ENCODE measurements at places on chromosomes 7 and 10. TPM values are rescaled to one million over a fixed set of nuclear protein-coding genes. Genes with fewer than 3 reads are reported as not detected.

- no peak for ATAC-seq
Measured at GRCh38 chr7:77531038-77531437, 6.1 kb upstream of the PTPN12 start.

The CRYGN gene
- 0.18 TPM for total RNA-seq

The LYZL2 gene
- not detected for total RNA-seq

DNA sequence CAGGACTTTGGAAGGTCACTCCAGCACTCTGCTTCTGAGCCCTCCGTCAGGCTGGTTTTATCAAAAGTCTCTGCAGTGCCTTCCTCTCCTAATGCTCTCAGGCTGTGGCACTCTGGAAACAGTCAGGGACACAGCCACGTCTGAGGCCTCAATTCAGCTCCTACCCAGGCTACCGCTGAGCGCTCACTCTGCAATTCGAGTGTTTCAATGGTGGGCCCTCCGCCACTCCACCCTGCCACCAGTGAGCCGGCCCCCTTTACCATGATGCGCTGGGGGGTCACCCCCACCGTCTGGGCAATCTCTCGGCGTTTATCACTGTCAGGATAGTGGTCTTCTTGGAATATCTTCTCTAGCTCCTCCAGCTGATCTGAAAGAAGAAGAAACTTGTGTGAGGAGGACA, 3.5 kb downstream of the NOBOX start:
- no peak for ATAC-seq

DNA sequence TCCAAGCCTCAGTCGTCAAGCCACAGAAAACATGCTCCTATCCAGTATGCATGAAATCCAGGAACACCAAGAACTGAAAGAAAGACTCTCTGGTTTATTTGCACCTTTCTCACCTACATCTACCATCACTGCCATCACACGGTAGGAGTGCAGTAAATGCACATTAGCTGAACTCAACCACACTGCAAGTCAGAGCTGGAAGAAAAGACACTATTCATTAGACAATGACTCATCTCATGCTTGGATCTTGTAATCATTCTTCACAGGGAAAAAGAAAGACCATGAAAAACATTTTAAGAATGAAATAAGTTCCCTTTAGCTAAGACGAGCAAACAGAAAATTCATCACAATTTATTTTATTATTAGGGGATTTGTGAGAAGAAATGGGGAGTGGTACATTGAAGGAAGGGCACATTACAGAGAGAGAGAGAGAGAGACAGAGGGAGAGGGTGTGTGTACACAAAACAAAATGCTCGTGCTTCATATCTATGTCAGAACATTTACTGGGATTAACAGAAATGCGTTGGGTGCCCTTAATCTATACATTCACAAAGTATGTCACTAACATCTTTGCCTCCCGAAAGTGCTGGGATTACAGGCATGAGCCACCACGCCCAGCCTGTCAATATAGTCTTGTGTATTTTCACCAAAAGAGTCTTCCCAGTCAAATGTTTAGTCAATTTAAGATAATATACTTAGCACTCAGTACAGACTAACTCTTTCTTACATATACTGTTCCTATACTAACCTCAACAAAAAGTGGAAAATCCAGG, 324.9 kb downstream of the PARD3 start:
- peak; percentile 18 for ATAC-seq

The AGMO gene
- not detected for total RNA-seq

GRCh38 chr7:157545681-157546060, 208.9 kb downstream of the DNAJB6 start:
- ATAC-seq = no peak

- peak; percentile 56 for ATAC-seq
Measured at GRCh38 chr7:31958226-31958625, 112.0 kb downstream of the PDE1C start.

DNA sequence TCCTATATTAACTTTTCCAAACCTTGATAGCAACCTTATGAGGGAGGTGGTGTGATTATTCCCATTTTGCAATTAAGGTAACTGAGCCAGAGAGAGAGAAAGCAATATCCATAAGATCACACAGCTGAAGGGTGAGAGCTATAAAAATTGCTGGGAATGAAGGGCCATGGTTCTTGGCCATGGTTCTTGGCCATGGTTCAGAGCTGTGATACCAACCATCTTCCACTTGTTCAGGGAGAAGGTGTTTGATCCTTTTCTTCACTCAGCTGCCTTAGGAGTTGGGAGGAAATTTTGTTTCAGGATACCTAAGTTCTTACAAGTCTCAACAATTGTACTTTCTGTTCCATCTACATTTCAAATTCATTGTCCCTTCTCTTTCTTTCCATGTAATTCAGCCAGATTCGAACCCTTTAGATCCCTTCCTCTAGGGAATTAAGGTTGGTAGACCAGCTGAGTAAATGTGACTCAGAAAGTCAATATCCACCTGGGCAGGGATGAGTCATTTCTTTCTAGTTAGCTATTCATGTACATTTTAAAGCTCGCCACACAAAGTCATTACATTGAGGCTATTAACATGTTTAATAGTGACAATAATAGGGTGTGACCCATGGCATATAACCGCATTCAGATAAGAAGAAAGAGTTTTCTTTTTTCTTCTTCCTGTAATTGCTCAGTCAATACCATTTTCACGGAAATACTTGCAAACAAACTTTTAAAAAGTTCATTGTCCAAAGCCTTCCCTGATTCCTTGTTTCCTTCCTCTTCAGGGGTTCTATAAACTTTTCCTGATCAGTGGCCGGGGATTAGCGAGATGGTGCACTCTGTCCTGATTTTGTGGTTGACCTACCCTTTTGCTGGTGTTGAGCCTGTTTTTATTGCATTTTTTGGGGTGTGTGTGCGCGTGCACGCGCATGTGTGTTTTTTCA, 143.4 kb downstream of the TCF7L2 start:
- ATAC-seq = peak; percentile 48

GRCh38 chr7:93047514-93048099, 70.2 kb downstream of the SAMD9 start:
- ATAC-seq = no peak

The RADIL gene
- total RNA-seq = 4.7 TPM

GRCh38 chr7:116528008-116528789, 3.4 kb downstream of the CAV1 start:
- ATAC-seq = peak; percentile 31

The AGR2 gene
- 1.2 TPM for total RNA-seq

The ARHGEF35 gene
- total RNA-seq = 0.27 TPM

GRCh38 chr7:124943472-124943871, 13.8 kb upstream of the POT1 start:
- ATAC-seq = no peak

The FBXL13 gene
- 10.9 TPM for total RNA-seq

The SRI gene
- total RNA-seq = 39.7 TPM

- no peak for ATAC-seq
Measured at GRCh38 chr10:78184851-78185692, 151.4 kb downstream of the RPS24 start.

- ATAC-seq = no peak
Measured at GRCh38 chr7:111026806-111027205, 64.1 kb upstream of the LRRN3 start.

- no peak for ATAC-seq
Measured at GRCh38 chr10:18185621-18186020, 45.4 kb downstream of the CACNB2 start.

- no peak for ATAC-seq
Measured at GRCh38 chr10:110445871-110446270, 51.8 kb upstream of the DUSP5 start.

- no peak for ATAC-seq
Measured at GRCh38 chr10:33556620-33557019, 222.2 kb upstream of the NRP1 start.

- ATAC-seq = no peak
Measured at GRCh38 chr7:51620706-51621105, 304.1 kb upstream of the COBL start.

- no peak for ATAC-seq
Measured at GRCh38 chr7:29139191-29139590, 7.1 kb downstream of the CPVL start.

The MOGAT3 gene
- 0.13 TPM for total RNA-seq

GRCh38 chr10:49577182-49577925, 32.8 kb upstream of the SLC18A3 start:
- ATAC-seq = no peak

DNA sequence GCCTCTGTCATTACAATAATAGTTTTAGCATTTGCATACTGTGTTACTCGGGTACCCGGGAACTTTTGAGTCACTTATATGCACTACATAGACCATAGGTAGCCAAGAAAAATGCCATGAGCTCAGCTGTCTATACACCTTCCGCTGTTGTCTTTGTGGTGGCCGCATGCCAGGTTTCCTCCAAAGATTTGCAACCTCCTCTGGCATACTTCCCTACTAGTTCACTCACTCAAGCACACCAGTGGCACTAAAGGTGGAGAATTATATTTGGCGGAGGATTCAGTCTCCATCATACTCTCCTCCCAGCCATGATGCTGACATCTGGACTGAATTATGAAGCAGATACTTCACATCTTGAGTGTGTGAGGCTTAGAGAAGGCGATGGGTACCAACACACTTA, 35.6 kb upstream of the GRB10 start:
- ATAC-seq = no peak

GRCh38 chr7:18962031-18962430, 155.4 kb downstream of the TWIST1 start:
- no peak for ATAC-seq

The WAC gene
- 115 TPM for total RNA-seq

The ABCA13 gene
- total RNA-seq = 0.66 TPM

GRCh38 chr7:47670729-47671128, 88.8 kb upstream of the TNS3 start:
- no peak for ATAC-seq

The DENND2A gene
- total RNA-seq = 53.7 TPM

The FBXO24 gene
- 0.50 TPM for total RNA-seq

- no peak for ATAC-seq
Measured at GRCh38 chr7:146414373-146414772, 297.8 kb downstream of the CNTNAP2 start.

The C10orf62 gene
- 0.31 TPM for total RNA-seq

The GHRHR gene
- total RNA-seq = 2.2 TPM

DNA sequence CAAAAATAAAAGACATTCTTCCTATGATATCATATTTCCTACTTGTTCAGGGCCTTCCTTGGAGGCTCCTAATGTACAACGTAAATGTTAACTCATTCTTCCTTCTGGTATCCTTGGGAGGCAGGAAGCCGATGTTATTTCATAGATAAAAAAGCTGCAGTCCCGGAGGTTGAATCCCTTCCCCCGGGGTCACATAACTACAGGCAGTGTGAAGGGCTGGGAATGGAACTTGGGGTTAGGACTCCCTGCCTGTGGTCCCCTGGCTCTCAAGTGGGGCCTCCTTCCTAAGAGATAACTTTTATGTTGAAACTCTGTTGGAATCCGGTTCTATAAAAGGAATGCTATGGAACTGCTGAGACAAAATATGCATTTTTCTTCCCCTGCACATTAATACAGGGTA, 14.9 kb upstream of the CCDC3 start:
- ATAC-seq = no peak

The CFAP69 gene
- total RNA-seq = 8.4 TPM

The NKX2-3 gene
- total RNA-seq = not detected

DNA sequence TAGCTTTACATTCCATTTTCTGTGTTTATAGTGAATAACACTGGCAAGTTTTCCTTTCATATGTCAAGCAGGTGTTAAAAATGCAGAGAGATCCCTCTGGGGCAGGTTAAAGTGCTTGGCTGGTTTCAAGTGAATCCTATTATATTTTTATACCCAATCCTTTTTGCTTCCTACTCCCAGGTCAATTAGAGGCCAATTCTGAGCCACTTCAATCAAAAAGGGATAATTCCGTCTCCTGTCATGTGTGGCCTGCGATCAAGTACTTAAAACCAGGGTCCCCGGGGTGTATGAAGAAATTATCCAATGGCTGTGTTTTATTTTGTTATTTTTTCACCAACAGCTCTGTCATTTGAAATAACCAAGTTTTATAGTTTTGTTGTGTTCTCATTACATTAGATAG, 313.2 kb downstream of the PRPF18 start:
- ATAC-seq = peak; percentile 61

- ATAC-seq = no peak
Measured at GRCh38 chr10:5546891-5547680, 22.3 kb downstream of the CALML3 start.

DNA sequence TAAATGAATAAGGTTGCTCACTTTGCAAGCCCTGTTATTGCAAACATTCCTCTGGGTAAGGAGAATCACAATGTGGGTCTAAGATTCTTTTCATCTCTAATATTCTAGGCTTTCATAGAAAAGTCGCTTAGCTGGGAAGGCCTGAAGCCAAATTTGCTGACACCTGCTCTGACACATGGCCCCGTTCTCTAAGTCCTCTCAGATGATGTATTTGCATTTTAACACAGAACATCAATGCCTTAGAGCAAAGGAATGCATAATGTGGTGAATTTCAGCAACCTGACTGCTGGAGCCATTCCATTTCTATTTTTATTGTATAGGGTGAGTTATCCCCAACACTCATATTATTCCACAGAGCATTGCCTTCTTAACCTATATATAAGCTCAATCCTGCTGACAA, 682.1 kb upstream of the NRP1 start:
- ATAC-seq = no peak

DNA sequence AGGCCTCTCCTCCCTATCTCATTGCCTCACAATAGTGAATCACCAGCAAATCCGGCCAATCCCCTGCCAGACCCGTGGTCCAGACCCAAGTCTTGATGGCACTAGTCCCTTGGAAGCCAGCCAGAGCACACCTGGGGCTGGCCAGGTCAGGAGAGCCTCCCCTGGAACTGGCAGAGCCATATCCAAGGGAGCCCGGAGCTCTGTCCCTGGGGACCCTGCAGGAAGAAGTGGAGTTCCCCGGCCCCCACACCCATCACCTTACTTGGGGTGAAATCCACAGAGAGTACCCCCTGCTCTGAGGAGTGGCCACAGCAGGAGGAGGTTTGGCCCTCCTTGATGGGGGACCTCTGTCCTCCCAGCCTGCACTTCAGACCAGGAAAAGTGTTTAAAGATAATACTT, 122.5 kb downstream of the HECW1 start:
- no peak for ATAC-seq

DNA sequence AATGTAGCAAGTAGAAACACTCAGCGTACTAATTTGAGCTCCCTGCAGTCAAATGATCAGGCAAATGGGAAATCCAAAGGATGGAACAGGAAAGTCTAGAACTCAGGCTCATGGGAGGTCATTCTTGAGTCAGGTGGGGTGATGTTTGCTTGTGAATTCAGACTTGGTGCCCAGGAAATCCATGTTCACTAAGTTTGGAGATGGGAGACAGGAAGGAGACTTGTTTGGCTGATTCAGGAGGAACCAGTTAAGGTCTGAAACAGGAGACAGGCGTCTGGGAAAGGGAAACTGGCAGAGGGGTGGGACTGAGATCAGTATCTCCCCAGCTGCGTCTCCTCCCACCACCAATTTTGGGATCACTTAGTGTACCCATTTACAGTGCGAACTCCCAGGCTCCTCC, 38.4 kb upstream of the ZNF438 start:
- no peak for ATAC-seq

DNA sequence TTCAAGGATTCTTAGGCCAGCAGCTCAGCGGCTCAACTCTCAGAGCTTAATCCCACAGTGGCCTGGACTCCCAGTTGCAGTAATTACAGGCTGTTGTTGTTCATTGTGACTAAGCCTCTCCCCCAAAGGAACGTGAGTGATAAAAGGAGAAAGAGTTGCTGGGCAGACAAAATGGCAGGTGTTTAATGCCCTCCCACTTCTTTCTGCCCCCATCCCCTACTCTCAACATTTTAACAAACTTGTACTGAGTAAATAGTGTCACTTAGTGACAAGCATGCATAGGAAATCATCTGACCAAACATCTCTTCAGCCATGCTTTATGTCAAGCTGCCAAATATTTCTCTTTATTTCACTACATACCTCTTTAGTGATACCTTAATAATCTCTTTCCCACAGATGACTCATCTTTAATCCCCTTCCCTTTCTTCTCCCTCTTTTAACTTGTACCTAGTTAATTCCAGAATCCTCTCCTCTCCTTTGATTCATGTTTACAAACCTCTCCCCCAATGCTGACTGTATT, 12.4 kb upstream of the MTERF1 start:
- no peak for ATAC-seq

The TLX1 gene
- total RNA-seq = 2.8 TPM
